Activated CD4-positive, alpha-beta T cell treated with anti-CD3 and anti-CD28 coated beads for 48 hours (primary cell): ENCODE measurements at places on chromosomes 4 and X.

GRCh38 chr4:102338405-102338804, 6.9 kb downstream of the SLC39A8 start:
- no peak for DNase-seq

GRCh38 chr4:92599044-92599443, 295.3 kb downstream of the GRID2 start:
- no peak for DNase-seq

GRCh38 chr4:79979785-79980437, 93.1 kb downstream of the ANTXR2 start:
- DNase-seq, result no peak

DNA sequence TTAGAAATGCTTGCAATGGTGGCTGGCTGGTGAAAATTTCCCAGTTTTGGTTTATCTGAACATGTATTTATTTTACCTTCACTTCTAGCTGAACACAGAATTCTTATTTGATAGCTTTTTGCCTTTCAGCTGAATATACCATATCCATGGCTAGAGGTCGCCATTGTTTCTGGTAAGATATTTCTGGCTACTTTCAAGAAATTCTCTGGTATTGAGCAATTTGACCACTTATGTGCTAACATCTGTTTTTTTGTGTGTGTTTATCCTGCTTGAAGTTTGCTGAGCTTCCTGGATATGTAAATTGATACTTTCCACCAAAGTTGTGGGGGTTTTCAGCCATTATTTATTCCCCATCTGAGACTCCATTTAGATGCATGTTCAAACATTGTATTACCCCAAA, 75.4 kb downstream of the FBXW7 start:
- no peak for DNase-seq

DNA sequence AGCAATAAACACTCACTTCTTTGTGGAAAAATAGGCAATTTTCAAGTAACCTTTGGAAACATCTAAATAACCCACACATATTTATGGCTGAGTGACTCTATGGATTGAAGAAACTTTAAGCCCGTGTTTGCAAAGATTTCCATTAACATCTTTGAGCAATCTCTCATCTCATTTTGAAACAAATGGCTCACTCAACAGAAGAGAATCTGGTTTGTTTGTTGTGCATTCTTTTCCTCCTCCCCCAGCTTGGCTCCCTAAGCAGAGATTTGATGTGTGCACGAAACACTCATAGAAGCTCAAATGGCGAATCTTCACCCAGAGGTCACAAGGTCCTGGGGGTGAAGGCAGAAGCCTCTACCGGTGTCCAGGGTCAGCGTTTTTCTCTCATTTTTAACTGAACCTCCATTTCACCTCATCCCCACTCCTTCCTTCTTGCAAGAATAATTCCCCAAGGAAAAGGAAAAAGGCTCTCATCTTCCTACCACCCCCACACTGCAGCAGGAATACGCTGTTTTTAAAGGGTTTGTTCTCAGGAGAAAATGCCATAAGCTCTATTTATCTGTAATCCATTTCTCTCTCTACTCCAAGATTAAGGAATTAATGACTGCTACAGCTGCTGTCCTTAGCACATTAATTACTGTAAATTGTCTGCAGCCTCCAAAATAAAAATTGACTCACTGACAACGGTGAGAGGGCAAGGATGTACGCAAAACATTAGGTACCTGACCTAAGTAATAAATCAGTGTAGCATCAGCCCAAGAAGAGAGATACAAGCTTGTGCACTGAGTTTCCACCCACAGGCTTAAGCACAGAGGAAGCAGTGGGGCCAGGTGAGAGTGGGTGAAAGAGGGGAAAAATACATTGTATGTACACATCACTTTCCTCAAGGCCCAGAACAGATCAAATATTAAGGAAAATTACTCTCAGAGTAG, 307.6 kb upstream of the NOCT start:
- no peak for DNase-seq

GRCh38 chr4:114385195-114385985, 213.2 kb upstream of the UGT8 start:
- no peak for DNase-seq

- no peak for DNase-seq
Measured at GRCh38 chr4:158858410-158859199, 89.8 kb downstream of the FNIP2 start.

- no peak for DNase-seq
Measured at GRCh38 chr4:38911257-38911656, 43.7 kb downstream of the FAM114A1 start.

DNA sequence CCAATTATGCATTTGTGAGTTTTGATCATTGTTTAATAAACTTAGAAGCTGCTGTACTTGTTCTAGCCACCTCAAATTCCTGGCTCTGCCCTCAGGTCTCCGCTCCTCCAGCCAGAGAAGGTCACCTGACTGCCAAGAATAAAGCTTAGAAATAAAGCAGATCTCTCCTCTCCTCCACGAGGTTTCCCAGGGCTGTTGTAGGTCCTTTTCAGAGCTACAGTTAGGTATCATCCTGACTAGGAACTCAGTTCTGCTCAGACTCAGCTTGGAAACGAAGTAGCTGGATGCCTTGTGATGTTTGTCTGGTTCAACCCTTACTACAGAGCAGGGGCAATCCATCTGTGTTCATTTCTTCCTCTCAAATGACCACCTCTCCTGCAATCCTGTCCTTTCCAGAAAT, 79.1 kb upstream of the RAPGEF2 start:
- DNase-seq, result no peak

- DNase-seq, result no peak
Measured at GRCh38 chrX:154649503-154650220, 3.7 kb downstream of the CTAG2 start.

GRCh38 chrX:115260330-115260729, 26.4 kb upstream of the LRCH2 start:
- DNase-seq, result no peak

GRCh38 chr4:1824746-1825145, 31.2 kb downstream of the LETM1 start:
- no peak for DNase-seq

DNA sequence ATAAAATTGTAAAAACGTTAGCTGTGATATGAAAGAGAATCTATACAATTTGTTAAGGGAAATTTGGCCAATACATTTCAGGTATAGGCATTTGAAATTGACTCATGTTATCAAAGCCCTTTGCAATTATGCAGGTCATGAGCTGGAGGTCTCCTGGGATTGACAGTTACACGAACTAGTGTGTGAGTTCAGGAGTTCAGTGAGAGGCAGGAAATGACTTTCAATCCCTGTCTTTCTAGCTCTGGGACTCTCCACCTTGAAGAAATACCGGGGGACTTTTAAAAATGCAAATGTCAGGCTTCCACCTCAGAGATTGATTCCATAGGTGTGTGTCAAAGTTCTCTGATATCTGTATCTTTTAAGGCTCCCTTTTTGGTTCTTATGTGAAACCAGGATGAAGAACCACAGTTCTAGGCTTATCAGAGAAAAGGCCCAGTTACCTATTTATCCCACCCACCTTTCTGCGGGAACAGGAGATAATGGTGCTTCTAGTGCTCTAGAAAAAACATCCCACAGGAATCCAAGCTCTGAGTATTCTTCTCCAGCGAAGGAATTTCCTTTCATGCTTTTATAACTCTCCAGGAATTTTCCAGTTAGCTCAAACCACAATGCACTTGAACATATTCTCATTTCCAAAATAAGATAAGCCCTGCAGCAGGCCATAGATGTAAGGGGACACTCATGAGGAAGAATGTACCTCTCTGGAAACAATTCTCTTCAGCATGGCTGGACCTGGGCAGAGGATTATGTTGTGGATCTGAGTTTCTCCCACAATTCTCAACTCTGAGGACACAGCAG, 501.0 kb downstream of the IDS start:
- no peak for DNase-seq

GRCh38 chr4:153207567-153207966, 3.3 kb downstream of the TRIM2 start:
- DNase-seq, result no peak

GRCh38 chrX:57083143-57083542, 38.2 kb downstream of the SPIN2B start:
- no peak for DNase-seq
